Activated CD4-positive, alpha-beta T cell treated with anti-CD3 and anti-CD28 coated beads, Interleukin-2, amount 10 ng/mL, durations not matched to agents 24 days and 14 days (primary cell): ENCODE measurements at places on chromosomes 16 and 17. TPM values are rescaled to one million over a fixed set of nuclear protein-coding genes. Genes with fewer than 3 reads are reported as not detected.
A peak's percentile ranks its signal among the peaks of the same experiment; 100 is the strongest.

Gene PABPN1L
- total RNA-seq: not detected in 2 replicates

Gene SLC35B1
- total RNA-seq: 78.9 and 79.5 TPM in 2 replicates

Gene ERN2
- total RNA-seq: not detected in 2 replicates

Gene DPEP2
- 1.7 and 2.3 TPM in 2 replicates for total RNA-seq

Gene HSPB9
- not detected in 2 replicates for total RNA-seq

Gene IGFBP4
- total RNA-seq: 113 and 117 TPM in 2 replicates

Gene CDC6
- 139 and 142 TPM in 2 replicates for total RNA-seq

Gene GUCY2D
- not detected in 2 replicates for total RNA-seq

Gene ALOX12B
- 0.77 and 0.88 TPM in 2 replicates for total RNA-seq

Gene ZSCAN10
- total RNA-seq: not detected in 2 replicates

Gene P2RX5
- 92.3 and 92.8 TPM in 2 replicates for total RNA-seq

Gene SMIM36
- not detected in 2 replicates for total RNA-seq

DNA sequence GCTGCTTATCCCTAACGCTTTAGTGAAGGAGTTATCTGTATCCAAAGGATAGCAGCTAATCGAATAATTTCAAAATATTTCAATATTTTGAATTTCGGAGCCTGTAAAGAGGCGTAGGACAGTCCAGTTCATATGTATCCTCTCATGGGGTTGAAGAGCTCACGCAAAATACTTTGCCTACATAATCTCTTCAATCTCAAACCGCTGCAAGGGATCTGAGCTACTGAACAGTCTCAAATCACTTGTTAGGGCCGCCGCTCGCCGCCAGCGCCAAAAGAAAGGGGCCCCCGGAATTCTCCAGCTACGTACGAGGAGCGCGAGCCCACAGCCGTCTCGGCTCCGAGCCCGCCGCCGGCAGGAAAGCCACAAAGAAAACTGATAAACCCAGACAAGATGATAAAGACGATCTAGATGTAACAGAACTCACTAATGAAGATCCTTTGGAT is 601 bp upstream of the RFWD3 start:
- peaks cover 47% of the 10 kb centered on the region for H3K36me3 ChIP-seq
- peak overlapping the region; percentile 96 for H3K27ac ChIP-seq
- H3K4me3 ChIP-seq: peak overlapping the region; percentile 88
- H3K27me3 ChIP-seq: no peaks in the 10 kb centered on the region
- peak; percentile 83 for DNase-seq

GRCh38 chr16:15053904-15054303 is 2.0 kb downstream of the NTAN1 start:
- H3K4me1 ChIP-seq: peaks cover 14% of the 10 kb centered on the region
- H3K4me3 ChIP-seq: peak overlapping the region; percentile 86
- DNase-seq: no peak
- peaks cover 5% of the 10 kb centered on the region for H3K36me3 ChIP-seq
- H3K27me3 ChIP-seq: no peaks in the 10 kb centered on the region

DNA sequence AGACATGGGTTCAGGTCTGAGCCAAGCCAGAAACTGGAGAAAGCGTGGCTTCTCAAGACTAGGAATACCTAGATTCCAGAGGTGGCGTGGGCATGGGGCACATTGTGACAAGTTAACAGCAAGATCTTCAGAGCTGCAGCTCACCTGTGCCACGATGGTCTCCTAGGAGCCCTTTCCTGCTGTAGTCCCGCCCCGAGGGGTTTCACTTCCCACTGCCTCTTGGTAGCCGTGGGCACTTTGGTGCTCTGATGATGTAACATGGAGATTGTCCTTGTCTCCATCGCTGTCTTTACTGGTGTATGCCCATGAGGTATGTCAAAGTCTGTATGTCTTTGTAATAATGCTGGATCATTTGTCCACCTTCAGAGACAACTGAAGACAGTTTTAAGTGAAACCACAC is 89.7 kb downstream of the WWOX start:
- H3K27me3 ChIP-seq: no peaks in the 10 kb centered on the region
- no peak overlapping the region for H3K27ac ChIP-seq
- no peaks in the 10 kb centered on the region for H3K36me3 ChIP-seq
- no peaks in the 10 kb centered on the region for H3K4me1 ChIP-seq

- H3K27me3 ChIP-seq: no peaks in the 10 kb centered on the region
- no peaks in the 10 kb centered on the region for H3K4me1 ChIP-seq
- no peak overlapping the region for H3K4me3 ChIP-seq
- DNase-seq: no peak
- H3K36me3 ChIP-seq: no peaks in the 10 kb centered on the region
These were observed 33.3 kb downstream of the TOM1L1 start for GRCh38 chr17:54933921-54934320.

DNA sequence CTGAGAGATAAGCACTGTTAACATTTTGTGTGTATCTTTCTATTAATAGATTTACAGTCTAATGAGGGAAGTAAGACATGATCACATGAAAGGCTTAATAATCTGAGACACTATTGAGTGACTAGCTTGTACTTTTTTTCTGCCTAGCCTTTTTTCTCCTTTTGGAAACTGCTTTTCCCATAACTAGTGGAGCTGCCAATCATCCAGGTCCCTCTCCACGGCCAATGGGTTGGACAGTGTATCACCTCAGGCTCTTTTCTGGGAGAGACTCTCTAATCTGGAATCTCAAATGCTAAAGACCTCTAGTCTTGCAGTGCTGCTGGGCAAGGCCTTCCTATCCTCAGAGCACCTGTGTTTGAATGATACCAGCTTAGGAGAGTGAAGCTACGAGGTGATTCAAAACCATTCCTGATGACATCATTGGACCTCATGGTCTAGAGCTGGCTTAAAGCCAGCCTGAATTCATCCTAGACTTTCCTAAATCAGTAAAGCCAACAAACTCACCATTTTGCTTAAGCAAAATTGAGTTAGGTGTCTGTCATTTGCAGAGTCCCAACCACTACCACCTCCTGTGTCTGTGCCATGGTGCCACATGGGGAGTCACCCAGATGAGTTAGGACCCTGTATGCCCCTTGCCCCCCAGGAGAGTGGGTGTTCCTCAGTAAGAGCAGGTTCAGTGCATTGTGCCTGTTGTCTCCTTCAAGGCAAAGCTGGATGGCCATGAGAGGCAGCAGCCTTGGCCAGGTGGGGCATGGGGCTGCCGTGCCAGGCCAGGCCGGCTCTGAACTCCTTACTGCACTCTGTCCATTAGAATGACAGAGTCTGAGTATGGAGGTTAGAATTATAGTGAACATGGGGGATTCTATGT is 62.9 kb downstream of the SPECC1 start:
- H3K27ac ChIP-seq: no peak overlapping the region
- no peak overlapping the region for H3K4me3 ChIP-seq
- no peaks in the 10 kb centered on the region for H3K36me3 ChIP-seq
- no peak for DNase-seq

GRCh38 chr17:7258731-7259554 is 3.3 kb downstream of the CLDN7 start:
- peaks cover 19% of the 10 kb centered on the region for H3K27me3 ChIP-seq
- H3K4me3 ChIP-seq: peak overlapping the region; percentile 12
- H3K4me1 ChIP-seq: peaks cover 25% of the 10 kb centered on the region
- H3K27ac ChIP-seq: no peak overlapping the region
- no peak for DNase-seq

DNA sequence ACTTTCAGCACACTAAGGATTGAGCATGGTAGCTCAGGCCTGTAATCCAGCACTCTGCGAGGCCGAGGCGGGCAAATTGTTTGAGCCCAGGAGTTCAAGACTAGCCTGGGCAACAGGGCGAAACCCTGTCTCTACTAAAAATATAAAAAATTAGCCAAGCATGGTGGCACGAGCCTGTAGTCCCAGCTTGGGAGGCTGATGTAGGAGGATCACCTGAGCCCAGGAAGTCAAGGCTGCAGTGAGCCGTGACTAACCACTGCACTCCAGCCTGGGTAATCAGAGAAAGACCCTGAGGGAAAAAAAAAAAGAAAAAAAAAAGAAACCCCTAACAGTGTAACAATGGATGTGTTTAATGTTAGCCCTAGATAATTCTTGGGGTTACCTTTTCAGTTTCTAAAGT is 24.0 kb downstream of the PARN start:
- H3K4me1 ChIP-seq: no peaks in the 10 kb centered on the region
- no peak for DNase-seq
- peaks cover 47% of the 10 kb centered on the region for H3K36me3 ChIP-seq
- H3K27ac ChIP-seq: no peak overlapping the region
- no peak overlapping the region for H3K4me3 ChIP-seq

DNA sequence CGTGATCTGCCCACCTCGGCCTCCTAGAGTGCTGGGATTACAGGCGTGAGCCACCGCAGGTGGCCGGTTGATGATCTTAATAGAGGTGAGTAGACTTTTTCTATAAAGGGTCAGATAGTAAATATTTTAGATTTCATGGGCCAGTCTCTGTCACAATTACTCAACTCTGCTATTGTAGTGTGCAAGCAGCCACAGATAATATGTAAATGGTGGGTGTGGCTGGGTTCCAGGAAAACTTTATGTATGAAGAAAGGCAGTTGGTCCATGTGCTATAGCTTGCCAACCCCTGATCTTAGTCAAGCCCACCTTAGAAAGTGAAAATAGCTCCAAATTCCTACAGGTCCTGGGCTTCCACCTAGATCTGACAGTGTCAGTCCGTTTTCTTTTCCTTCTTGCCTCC is 94.9 kb upstream of the PMFBP1 start:
- H3K4me3 ChIP-seq: no peak overlapping the region
- no peaks in the 10 kb centered on the region for H3K4me1 ChIP-seq
- H3K36me3 ChIP-seq: no peaks in the 10 kb centered on the region
- no peak overlapping the region for H3K27ac ChIP-seq
- no peaks in the 10 kb centered on the region for H3K27me3 ChIP-seq

GRCh38 chr17:50691550-50692447 is 15.9 kb downstream of the ANKRD40 start:
- H3K27ac ChIP-seq: no peak overlapping the region
- no peaks in the 10 kb centered on the region for H3K27me3 ChIP-seq

DNA sequence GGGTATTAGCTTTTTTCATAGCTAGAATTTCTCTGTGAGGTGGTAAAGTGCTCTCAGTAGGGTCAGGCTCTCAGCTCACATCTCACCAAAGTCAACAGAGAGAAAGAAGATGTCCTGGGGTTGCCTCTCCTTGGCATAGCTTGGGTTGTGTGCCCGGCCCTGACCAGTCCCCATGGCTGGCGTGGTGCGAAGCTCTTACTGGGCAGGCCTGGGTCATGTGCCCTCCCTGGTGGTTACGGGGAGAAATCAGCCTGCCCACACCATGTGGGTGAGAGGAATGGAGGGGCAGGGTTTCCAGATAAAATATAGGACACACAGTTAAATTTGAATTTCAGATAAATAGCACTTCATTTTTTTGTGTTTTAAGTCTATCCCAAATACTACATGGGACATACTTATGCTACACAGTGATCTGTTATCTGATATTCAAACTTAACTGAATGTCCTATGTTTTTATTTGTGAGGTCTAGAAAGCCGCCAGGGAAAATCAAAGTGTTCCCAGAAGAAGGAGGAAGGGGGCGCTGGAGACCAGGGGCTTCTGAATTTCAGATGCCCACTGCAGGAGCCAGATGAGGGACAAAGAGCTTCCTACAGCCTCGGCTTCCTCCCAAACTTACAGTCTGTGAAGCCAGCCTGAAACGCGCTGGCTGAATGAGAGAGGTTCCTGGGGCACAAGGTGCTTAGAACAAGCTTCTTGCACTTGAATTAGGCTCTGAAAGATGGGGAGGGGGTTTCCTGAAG is 45.4 kb downstream of the NKD1 start:
- DNase-seq: no peak
- no peaks in the 10 kb centered on the region for H3K27me3 ChIP-seq
- no peak overlapping the region for H3K4me3 ChIP-seq
- H3K4me1 ChIP-seq: peaks cover 15% of the 10 kb centered on the region

DNA sequence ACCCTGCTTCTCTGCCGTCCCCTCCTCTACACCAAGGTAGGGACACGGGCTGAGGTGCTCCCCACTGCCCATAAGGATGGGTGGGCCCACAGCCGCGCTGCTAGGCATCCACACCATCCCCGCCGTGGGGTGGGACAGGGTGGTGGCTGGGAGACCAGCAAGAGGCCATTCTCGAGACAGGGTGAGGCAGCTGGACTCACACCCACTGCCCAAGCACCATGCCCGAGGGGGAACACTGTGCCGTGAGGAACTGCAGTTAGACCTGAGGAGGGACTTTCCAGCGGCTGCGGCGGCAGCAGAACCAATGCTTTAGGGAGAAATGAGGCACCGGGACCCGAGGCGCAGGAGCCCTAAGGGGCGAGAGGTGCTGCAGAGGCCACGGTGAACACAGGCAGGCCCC is 13.3 kb downstream of the PKD1 start:
- no peak overlapping the region for H3K4me3 ChIP-seq
- DNase-seq: no peak
- H3K27ac ChIP-seq: no peak overlapping the region
- H3K27me3 ChIP-seq: no peaks in the 10 kb centered on the region

DNA sequence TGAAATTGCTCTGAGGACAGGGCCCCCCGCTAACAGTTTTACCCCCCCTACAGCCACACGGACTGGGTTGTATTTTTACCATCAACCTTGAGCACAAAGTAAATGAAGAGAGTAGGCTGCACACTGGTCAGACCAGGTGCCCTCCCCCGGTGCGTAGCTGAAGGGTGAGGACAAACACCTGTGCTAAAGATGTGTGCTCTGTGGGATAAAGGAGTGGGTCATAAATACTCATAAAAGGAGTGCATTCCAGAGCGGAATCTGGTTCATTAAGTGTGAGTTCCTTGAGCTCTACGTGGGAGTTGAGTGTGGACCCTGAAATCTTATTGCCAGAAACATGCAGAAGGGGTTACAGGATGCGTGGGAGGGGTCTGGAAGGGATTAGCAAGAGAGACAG is 217.0 kb downstream of the CCDC182 start:
- no peak overlapping the region for H3K4me3 ChIP-seq
- DNase-seq: no peak
- peaks cover 28% of the 10 kb centered on the region for H3K4me1 ChIP-seq
- no peak overlapping the region for H3K27ac ChIP-seq
- H3K36me3 ChIP-seq: peaks cover 10% of the 10 kb centered on the region
- no peaks in the 10 kb centered on the region for H3K27me3 ChIP-seq

- H3K27ac ChIP-seq: no peak overlapping the region
- H3K4me3 ChIP-seq: no peak overlapping the region
- no peaks in the 10 kb centered on the region for H3K36me3 ChIP-seq
These were observed 1.4 kb downstream of the TMEM235 start for GRCh38 chr17:78232859-78233173.

GRCh38 chr17:80845863-80846671 is 145.6 kb upstream of the CHMP6 start:
- H3K4me1 ChIP-seq: peaks cover 50% of the 10 kb centered on the region
- no peaks in the 10 kb centered on the region for H3K27me3 ChIP-seq
- DNase-seq: no peak
- H3K36me3 ChIP-seq: peaks cover 53% of the 10 kb centered on the region

- no peaks in the 10 kb centered on the region for H3K36me3 ChIP-seq
- H3K4me1 ChIP-seq: no peaks in the 10 kb centered on the region
- H3K27me3 ChIP-seq: no peaks in the 10 kb centered on the region
- no peak overlapping the region for H3K4me3 ChIP-seq
These were observed 266.4 kb downstream of the STX8 start for GRCh38 chr17:9309216-9309615.

- H3K27me3 ChIP-seq: peaks cover 33% of the 10 kb centered on the region
- no peak overlapping the region for H3K4me3 ChIP-seq
- no peak for DNase-seq
- H3K4me1 ChIP-seq: peaks cover 9% of the 10 kb centered on the region
- no peak overlapping the region for H3K27ac ChIP-seq
These were observed 1.2 kb downstream of the GFAP start for GRCh38 chr17:44914148-44914547.
